Mammary epithelial cell (primary cell): ENCODE measurements at places on chromosomes 5 and 9.

GRCh38 chr5:172622091-172623046, 18.7 kb upstream of the NEURL1B start:
- no peak for DNase-seq

DNA sequence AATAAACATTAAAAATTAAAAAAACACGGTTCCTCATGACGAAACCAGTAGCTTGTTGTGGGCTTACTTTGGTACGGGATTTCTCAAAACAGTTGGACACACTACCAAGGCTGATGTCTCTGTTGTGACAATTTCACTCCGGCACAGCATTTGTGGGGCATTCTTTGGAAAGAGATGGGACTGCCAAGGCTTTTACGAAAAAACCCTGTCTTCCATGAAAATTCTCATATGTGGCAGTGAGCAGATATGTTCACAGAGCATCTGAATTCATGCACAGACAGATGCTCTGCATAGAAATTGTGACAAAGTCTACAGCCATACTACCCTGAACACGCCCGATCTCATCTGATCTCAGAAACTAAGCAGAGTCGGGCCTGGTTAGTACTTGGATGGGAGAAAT, 17.8 kb upstream of the SHROOM1 start:
- no peak for DNase-seq

GRCh38 chr9:131524665-131525315, 6.3 kb downstream of the UCK1 start:
- DNase-seq, result no peak

DNA sequence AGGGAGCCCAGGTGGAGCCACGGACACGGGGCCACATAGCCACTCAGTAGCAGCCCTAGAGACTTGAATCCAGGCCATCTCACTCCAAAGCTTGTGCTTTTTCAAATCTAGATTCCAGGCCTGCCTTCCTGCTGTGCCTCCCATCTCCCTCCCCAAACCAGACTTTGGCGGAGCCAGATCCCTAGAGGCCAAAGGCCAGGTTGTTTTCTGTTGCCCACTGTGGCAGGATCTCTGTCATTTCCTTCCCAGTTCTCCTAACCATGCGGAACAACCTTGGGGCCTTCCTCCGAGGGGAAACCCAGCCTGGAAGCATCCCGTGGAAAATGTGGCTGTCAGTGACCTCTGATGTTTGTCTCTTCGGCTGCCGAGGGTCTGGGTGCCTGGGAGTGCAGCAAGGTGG, 16.4 kb upstream of the RPS14 start:
- no peak for DNase-seq

- peak; percentile 20 for DNase-seq
These were observed 171.2 kb upstream of the MPDZ start for GRCh38 chr9:13450723-13451122.

- no peak for DNase-seq
These were observed 4.8 kb downstream of the USP20 start for GRCh38 chr9:129840034-129840433.

DNA sequence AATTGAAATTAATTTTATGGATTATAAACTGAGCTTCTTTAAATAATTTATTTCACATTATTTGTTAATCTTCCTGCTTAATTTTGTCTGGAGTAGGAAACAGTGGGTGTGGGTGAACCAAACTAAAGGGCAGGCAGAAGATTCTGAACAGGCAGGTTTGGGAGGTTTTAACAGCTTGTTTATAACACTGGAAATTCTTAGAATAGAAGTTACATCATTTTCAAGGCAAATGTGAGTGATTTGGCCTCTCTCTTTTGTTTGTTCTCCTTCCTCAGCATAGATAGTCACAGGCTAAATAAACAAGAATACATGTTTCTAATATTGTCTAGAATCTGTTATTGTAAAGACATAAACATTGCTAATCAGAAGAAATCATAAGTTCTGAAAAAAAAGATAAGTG, 970.9 kb upstream of the NUDT12 start:
- DNase-seq, result no peak

GRCh38 chr9:14323083-14323971, 9.4 kb upstream of the NFIB start:
- DNase-seq, result peak; percentile 60

GRCh38 chr5:58460002-58460731, at the start of gene PLK2:
Gene PLK2, minus strand, starts transcription at chr5:58460086. Its CDS starts 127 bp downstream, at chr5:58459959.
- DNase-seq, result peak; percentile 92

DNA sequence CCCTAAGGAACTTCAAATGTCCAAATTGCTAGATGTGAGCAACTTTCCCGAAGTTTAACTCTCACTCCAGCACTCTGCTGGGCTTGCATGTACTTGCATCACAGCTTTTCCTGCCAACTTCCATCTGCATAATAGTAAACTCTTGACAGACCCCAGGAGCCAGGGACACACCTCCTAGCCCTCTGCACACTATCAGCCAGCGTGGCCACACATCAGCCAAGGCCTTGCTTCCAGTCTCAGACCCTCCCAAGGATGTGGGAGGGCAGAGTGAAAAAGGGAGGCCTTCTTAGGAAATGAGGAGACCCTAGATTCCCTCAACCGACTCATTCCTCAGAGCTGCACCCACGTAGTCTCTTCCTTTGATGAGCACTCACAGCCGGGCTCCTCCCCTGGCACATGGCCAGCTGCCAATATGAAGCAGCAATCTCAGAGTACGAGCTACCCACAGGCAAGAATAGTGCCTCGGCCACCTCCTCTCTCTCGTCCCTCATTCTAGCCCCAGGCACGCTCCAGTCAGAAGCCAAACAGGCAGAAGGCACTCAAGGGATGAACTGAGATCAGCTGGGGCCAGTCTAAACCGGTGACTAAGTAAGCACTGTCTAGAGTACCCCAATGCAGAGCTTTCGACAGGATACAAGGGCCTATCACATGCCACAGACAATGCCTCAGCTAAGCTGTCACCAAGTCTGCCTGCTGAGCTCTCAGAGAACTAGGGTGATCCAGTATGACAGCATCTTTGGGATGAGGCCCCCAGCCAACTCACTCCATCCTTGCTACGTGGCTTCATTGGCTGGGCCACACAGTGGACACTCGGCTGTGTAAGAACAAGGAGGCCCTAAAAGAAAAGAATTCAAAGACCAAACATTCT, 2.3 kb downstream of the P4HA2 start:
- DNase-seq, result peak; percentile 88

GRCh38 chr9:87973730-87974292, 522 bp downstream of the CDK20 start:
- peak; percentile 6 for DNase-seq

DNA sequence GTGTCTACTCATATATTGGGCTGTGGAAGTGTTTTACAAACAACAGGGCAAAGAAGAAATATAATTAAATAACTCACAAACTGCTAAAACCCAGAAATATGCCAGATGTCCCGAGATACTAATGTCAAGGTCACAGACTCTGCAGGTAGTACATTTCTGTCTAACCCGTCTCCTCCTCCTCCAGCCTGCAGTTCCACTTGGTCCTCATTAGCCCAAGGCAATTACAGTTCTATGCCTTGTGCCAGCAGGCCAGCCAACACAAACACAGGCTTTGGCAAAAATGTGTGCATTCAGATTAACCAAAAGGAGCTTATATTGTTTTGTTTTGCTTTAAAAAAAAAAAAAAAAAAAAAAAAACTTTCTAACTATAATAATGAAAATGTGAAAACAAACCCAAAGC, 148.8 kb downstream of the MYO10 start:
- DNase-seq, result no peak

GRCh38 chr5:154242442-154242841, 51.9 kb downstream of the GALNT10 start:
- no peak for DNase-seq
